ENCODE measurements at places on chromosomes 2 and 18.

DNA sequence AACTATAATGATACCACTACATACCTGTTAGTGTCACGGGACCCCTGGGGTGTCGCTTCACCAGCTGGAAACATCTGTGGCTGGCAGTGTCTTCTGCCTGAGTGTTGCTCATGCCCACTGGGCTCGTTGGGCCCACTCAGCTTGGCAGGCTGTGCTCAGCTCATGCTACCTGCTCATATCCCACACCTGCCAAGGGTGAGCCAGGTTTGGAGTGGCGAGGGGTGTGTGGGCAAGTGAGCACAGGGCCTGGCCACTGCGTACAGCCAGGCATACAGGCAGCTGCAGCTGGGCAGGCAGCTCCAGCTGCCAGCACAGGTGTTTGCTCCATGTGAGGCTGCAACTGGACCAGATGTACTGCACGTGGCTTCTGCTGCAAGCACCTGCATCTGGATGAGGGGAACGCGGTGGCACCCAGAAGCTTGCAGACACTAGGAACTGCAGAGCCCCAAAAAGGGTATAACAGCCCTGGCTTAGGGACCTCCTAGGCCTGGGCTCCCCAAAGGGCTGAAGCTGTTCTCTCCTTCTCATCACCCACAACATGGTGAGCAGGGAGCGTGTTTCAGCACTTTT is 70.1 kb downstream of the SUCLG1 start:
- H3K4me3 ChIP-seq = no peak overlapping the region
- H3K27ac ChIP-seq = no peak overlapping the region
- H3K27me3 ChIP-seq = peaks cover 30% of the 10 kb centered on the region
- no peak for DNase-seq
- H3K4me1 ChIP-seq = no peaks in the 10 kb centered on the region
- no peaks in the 10 kb centered on the region for H3K36me3 ChIP-seq

GRCh38 chr2:119338826-119339561 is 27.6 kb downstream of the C2orf76 start:
- H3K4me1 ChIP-seq = peaks cover 31% of the 10 kb centered on the region
- H3K27ac ChIP-seq = peak overlapping the region; percentile 85
- H3K4me3 ChIP-seq = peak overlapping the region; percentile 29
- H3K27me3 ChIP-seq = no peaks in the 10 kb centered on the region
- no peak for DNase-seq
- no peaks in the 10 kb centered on the region for H3K36me3 ChIP-seq

DNA sequence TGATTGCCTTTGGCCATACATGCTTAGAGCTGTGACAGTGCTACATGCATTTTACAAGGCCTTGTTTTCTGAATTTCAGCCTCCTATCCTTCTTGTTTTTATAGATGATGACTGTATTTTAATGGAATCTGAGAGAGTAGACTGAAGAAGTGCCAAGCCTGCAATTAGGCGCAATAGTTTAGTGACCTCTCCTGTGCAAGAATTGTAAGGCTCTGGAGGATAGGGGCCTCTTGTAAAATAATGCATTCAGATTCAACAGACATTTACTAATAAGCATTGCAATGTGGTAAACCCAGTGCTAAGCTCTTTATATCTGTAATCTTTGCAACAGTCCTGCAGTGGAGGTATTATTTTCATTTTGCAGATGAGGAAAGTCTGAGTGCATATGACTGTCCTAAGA is 105.5 kb downstream of the TDRD15 start:
- no peak for DNase-seq
- H3K4me1 ChIP-seq = peaks cover 20% of the 10 kb centered on the region
- H3K27ac ChIP-seq = no peak overlapping the region
- no peaks in the 10 kb centered on the region for H3K27me3 ChIP-seq
- no peaks in the 10 kb centered on the region for H3K36me3 ChIP-seq

DNA sequence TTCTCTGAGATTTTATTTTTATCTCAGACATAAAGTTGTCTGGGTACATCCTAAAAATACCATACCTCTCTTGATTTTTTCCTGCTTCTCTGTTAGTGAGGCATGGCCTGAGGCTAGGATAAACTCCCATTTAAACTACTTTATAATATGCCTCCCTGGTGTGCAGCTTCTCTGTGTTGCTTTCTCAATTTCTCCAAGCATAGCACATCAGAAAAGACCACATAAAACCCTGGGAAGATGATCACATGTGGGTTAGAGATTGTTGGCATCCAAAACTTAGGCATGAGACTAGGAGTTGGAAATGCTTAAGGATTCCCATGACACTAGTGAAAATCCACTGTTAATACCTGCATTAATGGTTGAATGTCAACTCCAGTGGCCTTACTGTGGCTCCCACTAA is 254.6 kb downstream of the RND3 start:
- H3K36me3 ChIP-seq = no peaks in the 10 kb centered on the region
- H3K4me3 ChIP-seq = no peak overlapping the region
- DNase-seq = no peak
- H3K27me3 ChIP-seq = no peaks in the 10 kb centered on the region
- no peaks in the 10 kb centered on the region for H3K4me1 ChIP-seq

- H3K27ac ChIP-seq = no peak overlapping the region
- DNase-seq = no peak
- no peak overlapping the region for H3K4me3 ChIP-seq
- H3K27me3 ChIP-seq = no peaks in the 10 kb centered on the region
- no peaks in the 10 kb centered on the region for H3K36me3 ChIP-seq
Observed at GRCh38 chr2:124884315-124884714, 859.2 kb downstream of the CNTNAP5 start.

GRCh38 chr18:6807515-6808257 is 78.2 kb downstream of the ARHGAP28 start:
- DNase-seq = no peak
- H3K27ac ChIP-seq = no peak overlapping the region
- no peaks in the 10 kb centered on the region for H3K4me1 ChIP-seq
- no peaks in the 10 kb centered on the region for H3K36me3 ChIP-seq

DNA sequence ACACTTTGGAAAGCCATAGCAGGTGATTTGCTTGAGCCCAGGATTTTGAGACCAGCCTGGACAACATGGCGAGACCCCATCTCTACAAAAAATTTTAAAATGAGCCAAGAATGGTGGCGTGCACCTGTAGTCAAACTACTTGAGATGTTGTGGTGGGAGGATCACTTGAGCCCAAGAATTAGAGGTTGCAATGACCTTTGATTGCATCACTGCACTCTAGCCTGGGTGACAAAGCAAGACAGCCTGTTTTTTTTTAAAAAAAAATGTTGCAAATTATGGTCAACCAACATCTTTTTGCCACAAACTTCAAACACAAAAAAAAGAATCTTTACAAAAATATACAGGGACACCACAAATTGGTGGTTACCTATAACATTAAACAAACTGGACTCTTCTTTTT is 40.3 kb downstream of the MEX3C start:
- H3K4me3 ChIP-seq = no peak overlapping the region
- H3K36me3 ChIP-seq = no peaks in the 10 kb centered on the region
- H3K27ac ChIP-seq = no peak overlapping the region
- no peak for DNase-seq
- peaks cover 42% of the 10 kb centered on the region for H3K4me1 ChIP-seq
- no peaks in the 10 kb centered on the region for H3K27me3 ChIP-seq
